ENCODE measurements at places on chromosomes 3 and 15.

- no peak for DNase-seq
Measured at GRCh38 chr3:15044326-15044725, 20.8 kb downstream of the MRPS25 start.

DNA sequence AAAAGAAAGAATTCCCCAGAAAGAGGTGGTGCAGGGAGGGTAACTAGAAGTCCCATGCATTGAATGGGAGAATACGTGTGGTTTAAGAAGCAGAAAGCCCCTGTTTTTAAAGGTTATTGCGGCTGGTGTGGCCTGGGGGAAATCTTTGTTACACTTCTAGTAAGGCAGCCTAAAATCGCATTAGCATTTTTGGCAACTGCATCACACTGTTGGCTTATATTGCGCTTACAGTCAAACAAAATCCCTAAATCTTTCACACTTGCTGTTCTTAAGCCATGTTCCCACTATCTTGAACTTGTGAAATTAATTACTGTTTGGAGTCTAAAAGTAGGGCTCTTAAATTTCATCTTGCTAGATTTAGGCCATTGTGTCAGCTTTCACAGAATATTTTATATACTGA is 66.0 kb upstream of the GOLIM4 start:
- no peak for DNase-seq

- DNase-seq, result peak; percentile 79
Measured at GRCh38 chr3:149879872-149880271, 66.9 kb downstream of the RNF13 start.

GRCh38 chr3:150277444-150277843 is 130.7 kb upstream of the TSC22D2 start:
- no peak for DNase-seq

DNA sequence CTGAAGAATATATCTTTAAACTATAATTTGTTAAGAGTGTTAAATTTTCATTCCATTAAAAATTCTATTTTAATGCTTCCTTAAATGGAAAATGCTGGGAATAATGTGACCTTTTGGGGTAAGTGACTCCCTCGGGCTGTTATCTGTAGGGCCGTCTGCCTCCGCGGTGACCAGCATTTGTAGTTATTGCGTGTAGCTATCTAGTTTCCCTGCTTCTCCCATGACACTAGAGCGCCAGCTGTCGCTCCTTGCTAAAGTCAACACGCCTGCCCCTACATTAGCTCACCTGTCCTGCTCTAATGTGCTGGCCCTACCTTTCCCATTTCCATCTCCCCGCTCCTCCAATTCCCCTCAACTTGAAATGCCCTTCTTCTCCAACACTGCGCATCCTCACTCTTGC is 12.4 kb upstream of the CHRM5 start:
- peak; percentile 57 for DNase-seq
